ENCODE measurements at places on chromosomes 6 and 20.

- no peak for DNase-seq
Measured at GRCh38 chr6:5501837-5502236, 240.5 kb downstream of the FARS2 start.

DNA sequence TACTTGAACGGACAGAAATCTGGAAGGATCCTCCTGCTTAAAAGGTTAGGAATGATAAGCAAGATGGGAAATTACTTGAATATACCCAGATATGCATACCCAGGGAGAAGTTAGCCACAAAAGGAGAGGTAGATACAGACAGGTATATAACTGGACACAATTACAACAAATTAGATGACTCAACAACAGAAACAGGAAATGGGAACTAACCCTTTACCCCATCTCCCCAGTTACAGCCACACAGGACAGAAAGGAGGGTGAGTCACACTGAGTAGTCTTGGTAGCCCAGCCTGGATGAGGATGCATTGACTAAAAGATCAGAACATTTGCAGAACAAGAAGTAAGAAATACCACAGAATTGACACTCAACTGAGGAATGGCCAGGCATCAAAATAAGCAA is 61.2 kb downstream of the C6orf52 start:
- DNase-seq: no peak

DNA sequence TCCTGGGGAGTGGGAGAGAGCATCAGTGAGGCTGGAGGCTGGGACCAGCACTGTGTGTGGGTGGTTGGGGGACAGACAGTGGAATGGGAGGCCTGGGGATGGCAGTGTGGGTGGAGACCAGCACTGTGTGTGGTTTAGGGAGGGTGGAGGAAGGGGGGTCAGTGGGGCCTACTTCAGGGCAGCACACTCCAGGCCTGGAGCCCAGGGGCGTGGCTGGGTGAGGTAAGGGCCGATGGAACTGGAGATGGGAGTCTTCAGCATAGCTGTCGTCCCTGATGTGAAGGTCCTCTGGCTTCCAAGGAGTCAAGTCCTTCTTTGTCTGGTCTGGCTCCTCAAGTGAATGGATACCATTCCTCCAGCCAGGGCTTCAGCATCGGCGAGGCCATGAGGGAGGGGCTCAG is 18.6 kb downstream of the KCNK17 start:
- no peak for DNase-seq

DNA sequence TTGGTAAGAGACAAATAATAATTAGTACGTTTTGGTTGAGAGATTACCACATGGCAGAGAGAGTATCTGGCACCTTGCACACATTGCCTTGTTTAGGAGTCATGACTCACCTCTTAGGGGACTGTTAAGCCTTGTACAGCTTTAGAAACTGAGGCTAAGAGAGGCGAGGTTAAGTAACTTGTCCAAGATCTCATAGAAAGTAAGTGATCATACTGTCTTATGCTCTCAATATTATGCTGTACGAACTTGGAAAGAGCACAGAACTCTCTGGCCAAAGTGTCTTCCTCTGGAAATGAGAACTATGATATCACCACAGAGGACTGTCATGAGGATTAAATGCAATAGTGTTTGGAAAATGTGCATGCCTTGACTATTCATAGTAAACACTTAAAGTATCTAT is 249.0 kb downstream of the UTRN start:
- no peak for DNase-seq

DNA sequence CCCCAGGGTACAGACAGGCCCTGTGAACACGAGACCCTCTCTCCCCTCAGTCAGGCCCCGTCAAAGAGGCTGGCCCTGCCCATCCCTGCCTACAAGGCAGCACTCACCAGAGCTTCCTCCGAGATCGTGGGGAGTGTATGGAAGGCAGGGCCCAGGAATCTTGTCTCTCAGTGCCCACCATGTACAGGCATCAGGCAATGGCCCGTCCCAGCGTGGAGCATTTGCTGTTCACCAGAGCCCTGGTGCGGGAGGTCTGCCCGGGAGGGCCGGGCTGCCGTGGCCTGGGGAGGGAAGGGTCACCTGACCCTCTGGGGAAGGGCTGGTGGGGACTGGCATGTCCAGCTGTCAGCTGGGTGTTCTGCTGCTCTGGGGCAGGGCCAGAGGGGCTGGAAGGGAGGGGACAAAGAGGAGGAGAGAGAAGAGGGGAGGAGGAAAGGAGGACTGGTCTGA is at the start of gene IP6K3:
TSS of gene IP6K3 (minus strand) at position 255 of the 450 bp plus-strand sequence. CDS start 11,429 bp downstream, outside the sequence.
- DNase-seq: no peak

GRCh38 chr20:17129089-17129488 is 97.8 kb upstream of the PCSK2 start:
- no peak for DNase-seq

- DNase-seq: no peak
Measured at GRCh38 chr6:129534926-129535325, 175.1 kb downstream of the ARHGAP18 start.

- DNase-seq: no peak
Measured at GRCh38 chr6:96724641-96725040, 112.6 kb downstream of the GPR63 start.

DNA sequence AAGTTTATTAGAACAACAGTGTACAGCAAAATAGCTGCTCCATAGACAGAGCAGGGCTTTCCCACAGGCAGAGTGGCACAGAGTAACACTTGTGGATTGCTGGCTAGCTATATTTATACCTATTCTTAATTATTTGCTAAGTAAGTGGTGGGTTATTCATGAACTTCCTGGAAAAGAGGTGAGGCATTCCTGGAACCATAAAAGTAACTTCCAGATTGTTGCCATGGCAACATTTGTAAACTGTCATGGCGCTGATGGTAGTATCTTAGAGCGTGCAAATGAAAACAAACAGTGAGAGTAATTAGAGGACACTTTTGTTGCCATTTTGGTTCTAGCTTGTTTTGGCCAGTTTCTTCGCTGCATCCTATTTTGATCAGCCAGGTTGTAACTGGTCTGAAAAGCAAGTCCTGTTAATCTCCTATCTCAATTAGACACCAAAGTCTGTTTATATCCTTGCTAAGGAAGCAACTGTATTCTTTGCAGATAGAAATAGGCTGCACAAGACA is 23.9 kb downstream of the DEFB114 start:
- DNase-seq: peak; percentile 33

DNA sequence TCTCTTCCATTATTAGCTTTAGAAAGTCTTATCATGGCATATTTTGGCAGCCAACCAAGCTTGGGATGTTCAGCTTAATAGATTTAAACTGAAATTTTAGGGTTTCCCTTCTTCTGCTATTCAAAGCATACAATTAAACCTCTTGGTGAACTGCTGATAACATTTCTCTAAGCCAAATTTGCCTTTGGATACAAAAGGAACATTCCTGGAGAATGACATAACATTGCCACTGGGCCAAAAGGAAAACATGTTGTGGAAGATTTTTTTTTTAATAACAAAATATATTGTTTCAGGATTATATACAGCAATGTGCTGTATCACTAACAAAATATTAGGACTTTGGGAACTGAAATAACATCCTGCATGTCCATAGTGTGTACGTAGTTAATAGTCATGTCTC is 215.1 kb upstream of the TBX18 start:
- DNase-seq: no peak

- no peak for DNase-seq
Measured at GRCh38 chr20:50208085-50208491, 17.5 kb downstream of the CEBPB start.

DNA sequence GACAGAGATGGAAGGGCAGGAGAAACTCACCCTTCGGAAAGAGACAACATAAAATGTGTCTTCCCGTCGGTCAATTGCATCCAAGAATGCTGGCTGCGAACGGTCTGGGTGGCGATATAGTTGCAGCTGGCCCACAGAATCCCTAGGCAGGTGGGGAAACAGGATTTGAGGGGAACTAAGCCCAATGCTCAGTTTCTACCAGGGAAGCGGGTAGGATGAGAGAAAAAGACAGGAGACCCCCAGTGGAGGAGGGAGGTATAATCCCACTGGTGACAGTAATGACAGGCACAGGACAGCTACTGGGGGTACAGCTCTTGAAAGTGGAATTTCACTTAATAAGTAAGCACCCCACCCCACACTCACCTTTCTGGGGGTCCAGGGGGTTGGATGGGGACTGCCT is 7.5 kb upstream of the TNXB start:
- no peak for DNase-seq

- DNase-seq: no peak
Measured at GRCh38 chr6:148578837-148579565, 167.8 kb upstream of the UST start.

- DNase-seq: no peak
Measured at GRCh38 chr6:170236131-170236836, 54.6 kb downstream of the DLL1 start.

GRCh38 chr20:32753731-32754130 is 8.5 kb upstream of the DNMT3B start:
- DNase-seq: no peak

GRCh38 chr6:13985663-13986325 is 61.0 kb downstream of the RNF182 start:
- DNase-seq: no peak

- DNase-seq: no peak
Measured at GRCh38 chr6:106182455-106182854, 96.3 kb downstream of the PRDM1 start.

DNA sequence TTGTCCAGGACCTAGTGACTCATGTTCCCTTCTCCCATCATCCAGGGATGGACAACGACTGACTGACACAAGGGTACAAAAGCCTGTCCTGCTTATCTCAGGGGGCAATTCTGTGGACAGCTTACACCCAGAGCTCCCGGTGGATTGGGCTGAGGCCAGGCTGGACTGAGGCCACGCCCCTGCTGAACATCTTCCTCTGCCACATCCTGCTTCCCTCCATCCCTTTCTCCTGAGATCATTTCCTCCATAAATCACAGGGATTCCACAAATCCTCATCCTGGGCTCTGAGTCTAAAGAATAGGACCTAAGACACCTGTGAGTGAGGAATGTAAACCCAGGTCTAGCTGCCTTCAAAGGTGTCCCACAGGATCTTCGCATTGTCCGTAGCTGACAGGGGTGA is 30.4 kb upstream of the RNF24 start:
- no peak for DNase-seq

GRCh38 chr6:150282806-150283205 is 86.0 kb upstream of the IYD start:
- no peak for DNase-seq

DNA sequence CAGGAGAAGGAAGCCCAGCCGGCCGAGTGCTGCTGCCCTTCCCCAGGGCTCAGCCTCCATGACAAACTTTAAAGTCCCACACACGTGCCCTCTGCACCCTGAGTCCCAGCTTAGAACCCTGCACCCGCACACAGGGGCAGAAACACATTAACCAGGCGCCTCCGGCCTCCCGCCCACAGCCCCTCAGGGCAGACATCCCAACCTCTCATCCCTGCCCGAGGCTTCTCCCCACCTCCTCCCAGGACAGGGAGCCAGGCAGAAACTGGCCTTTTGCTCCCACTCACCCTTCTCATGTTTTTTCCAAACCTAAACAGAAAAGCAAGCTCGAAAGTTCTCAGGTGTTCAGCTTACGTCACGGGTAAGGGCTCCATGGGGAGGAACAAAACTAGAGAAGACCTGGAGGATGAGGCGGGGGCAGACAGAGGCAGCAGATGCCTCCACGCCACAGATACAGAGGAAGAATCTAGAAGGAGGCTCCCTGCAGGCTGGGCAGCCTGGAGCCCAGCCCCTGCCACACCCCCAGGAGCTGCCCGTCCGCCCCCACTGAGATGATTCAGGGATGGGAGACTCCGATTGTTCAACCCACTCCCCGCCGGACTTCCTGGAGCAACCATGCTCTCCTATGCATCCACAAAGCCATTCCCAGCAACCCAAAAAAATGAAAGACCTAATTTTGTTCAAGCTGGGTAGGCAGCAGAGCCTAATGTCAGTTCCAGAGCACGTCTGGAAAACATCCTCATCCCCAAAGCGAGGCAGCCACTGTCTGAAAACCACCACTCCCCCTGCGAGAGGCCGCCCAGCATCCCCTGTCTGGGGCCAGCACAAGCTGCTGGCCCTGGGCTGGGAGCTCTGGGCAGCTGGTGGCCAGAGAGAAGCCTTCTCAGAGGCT is 8.8 kb downstream of the KCNQ2 start:
- no peak for DNase-seq

DNA sequence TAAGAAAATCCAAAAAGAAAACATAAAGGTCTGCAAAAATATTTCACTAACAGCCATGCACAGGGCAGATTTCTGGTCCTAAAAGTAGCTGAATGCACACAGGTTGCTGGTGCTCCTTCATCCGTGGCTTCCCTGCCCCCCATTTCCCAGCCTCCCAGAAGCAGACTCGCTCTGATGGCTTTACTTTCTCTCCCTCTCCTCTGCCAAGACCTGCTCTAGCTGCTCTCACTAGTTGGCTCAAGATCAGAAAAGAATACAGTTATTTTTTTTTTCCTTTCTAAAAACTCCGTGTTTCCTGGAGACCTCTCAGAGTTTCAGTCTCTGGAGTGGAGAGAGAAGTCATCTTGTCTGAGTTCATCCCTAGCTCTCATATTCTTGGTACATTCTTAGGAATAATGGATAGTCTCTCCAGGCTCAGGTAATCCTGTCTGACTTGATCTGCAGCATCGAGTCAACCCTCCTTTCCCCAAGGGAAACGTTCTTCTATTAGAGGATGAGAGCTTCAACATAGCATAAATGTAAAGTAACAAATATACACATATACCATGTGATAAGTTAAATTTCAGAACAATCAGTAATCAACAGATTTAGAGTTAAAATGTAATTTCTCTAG is 214.2 kb downstream of the TBC1D7 start:
- peak; percentile 9 for DNase-seq

- no peak for DNase-seq
Measured at GRCh38 chr6:14728396-14729024, 517.4 kb upstream of the JARID2 start.

- DNase-seq: peak; percentile 97
Measured at GRCh38 chr20:11734431-11734830, 183.3 kb upstream of the BTBD3 start.

DNA sequence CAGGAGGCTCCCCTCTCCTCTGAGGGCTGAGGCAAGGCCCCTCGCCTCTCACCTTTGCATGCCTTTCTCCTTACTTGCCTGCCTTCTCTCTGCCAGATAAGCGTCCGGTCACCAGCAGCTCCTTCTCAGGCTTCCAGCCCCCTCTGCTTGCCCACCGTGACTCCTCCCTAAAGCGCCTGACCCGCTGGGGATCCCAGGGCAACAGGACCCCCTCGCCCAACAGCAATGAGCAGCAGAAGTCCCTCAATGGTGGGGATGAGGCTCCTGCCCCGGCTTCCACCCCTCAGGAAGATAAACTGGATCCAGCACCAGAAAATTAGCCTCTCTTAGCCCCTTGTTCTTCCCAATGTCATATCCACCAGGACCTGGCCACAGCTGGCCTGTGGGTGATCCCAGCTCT is 21.3 kb upstream of the PPARD start:
- no peak for DNase-seq

GRCh38 chr20:11140359-11140758 is 466.6 kb upstream of the JAG1 start:
- no peak for DNase-seq

- DNase-seq: no peak
Measured at GRCh38 chr6:17640477-17640917, 40.4 kb downstream of the FAM8A1 start.

Data from NCI-H1105 treated with DMSO at 0.1 percent for 48 hours (cell line).